ENCODE measurements at places on chromosomes 4 and X. TPM values are rescaled to one million over a fixed set of nuclear protein-coding genes. Genes with fewer than 3 reads are reported as not detected.

DNA sequence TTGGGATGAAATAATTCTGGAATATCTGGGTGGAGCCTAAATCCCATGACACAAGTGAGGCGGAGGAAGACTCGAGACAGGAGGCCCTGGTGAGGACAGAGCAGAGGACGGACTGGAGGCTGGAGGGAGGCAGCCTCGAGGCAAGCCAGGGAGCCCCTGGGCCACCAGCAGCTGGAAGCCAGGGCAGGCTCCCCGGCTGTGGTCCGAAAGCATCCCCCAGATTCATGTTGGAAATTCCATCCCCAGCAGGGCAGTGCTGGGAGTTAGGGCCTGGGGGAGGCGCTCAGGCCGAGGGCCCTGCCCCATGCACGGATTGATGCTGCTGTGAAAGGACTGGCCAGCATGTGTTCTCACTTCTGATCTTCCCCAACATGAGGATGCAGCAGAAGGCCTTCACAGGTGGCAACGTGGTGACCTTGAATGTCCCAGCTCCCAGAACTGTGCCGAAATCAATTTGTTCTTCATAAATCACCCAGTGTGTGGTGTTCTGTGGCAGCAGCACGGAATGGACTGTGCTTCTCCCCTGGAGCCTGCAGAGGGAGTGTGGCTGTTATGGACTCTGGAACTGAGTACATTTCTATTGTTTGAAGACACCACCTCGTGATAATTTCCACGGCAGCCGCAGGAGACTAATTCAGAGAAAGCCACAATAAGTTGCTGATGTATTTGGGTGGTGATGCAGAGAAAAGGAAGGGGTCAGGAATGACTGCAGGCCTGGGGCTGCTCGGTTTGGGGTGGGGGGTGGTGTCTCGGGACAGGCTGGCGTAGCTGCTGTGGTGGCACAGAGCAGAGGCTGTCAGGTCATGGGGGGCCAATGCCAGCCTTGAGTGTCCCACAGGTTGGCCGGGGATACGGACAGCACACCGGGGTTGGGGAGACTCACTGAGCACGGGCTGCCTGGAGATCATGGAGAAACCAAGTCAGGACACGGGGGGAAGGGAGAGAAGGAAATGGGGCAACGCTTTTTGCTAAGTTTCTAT, 56.9 kb downstream of the PCGF3 start:
- DNase-seq, result no peak

DNA sequence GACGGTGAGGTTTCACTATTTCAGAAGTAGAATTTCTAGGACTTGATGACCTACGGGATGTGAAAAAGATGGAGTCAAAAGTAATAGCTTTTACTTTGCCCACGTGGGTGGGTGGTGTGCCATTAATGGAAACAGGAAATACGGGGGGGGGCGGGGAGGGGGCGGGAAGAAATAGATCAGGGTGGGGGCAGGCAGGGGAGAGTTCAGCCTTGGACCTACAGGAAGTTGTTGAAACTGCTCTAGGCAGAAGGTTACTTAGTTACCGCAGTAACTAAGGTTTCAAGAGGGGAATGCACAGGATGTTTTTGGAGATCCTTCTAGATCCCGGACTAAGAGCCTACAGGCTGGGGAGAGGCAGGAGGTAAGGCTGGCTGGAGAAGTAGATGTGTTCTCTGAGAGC, 3.6 kb upstream of the FHL1 start:
- DNase-seq, result no peak

DNA sequence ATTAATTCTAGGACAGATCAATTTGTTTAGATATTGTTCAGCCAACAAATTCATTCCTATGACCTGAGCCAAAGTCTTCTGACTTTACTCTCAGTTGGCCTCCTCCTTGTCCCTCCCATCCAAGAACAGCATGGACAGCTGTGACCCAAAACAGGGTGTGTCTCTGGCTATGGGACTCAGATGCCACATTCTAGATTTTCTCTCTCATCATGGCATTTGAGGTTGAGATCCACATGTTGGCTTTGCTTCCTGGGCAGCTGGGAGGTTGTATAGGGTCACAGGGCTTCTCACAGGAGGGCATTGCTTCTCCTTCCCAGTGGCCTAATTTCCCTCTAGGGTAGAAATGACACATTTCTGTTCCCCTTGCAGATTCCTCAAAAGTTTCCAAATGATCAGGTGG, 22.6 kb upstream of the EGF start:
- DNase-seq, result no peak

- no peak for DNase-seq
Measured at GRCh38 chr4:179268791-179269190, 1826.6 kb upstream of the AGA start.

DNA sequence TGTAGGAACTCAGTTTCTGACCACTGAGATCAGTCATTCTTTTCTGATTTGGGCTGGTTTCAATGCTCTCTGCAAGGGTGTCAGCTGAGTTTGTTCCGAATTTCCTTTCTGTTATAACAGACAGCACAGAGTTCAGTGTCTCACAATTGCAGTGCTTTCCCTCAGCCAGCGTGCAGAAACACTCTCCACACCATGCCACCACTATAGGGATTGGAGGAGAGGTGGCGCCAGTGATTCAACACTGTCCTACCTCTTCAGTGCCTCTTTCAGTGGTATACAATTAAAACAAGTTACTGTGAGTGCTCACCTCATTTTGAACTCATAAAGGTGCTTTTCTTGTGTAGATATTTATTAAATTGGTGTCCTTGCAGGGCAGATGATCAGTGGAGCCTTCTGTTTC, 413.2 kb upstream of the CXorf51B start:
- DNase-seq, result no peak

GRCh38 chr4:10135260-10135659, 18.7 kb upstream of the WDR1 start:
- no peak for DNase-seq

GRCh38 chrX:154093965-154094364, 3.6 kb downstream of the MECP2 start:
- no peak for DNase-seq

- DNase-seq, result no peak
Measured at GRCh38 chr4:31968842-31969241, 1248.7 kb downstream of the PCDH7 start.

- no peak for DNase-seq
Measured at GRCh38 chrX:17030092-17030491, 83.6 kb downstream of the REPS2 start.

GRCh38 chr4:7429069-7429416, 5.7 kb downstream of the PSAPL1 start:
- DNase-seq, result no peak

- DNase-seq, result no peak
Measured at GRCh38 chr4:120824946-120825345, 97.6 kb downstream of the PRDM5 start.

GRCh38 chr4:142128529-142128928, 492.1 kb downstream of the IL15 start:
- DNase-seq, result peak; percentile 33

GRCh38 chr4:81811562-81812293, 340.0 kb upstream of the RASGEF1B start:
- no peak for DNase-seq

- no peak for DNase-seq
Measured at GRCh38 chr4:152917543-152918395, 18.4 kb upstream of the FHDC1 start.

DNA sequence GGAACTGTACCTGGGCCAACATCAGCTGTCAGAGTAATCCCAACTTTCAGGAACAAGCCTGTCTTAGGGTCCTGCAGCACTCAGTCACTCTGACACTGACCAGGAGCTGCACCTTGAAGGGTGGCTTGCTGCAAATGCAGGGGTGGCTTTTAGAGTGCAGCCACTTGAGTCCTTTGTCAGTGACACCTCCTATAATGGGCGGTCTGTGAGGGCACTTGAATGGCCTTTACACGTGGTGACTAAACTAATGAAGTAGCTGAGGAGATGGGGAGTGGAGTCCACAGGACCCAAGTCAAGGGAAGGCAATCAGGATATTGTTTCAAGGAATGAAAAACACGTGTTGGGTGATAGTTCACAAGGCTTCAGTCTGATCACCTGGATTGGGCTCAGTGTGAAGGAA, 11.1 kb upstream of the LNX1 start:
- DNase-seq, result no peak

DNA sequence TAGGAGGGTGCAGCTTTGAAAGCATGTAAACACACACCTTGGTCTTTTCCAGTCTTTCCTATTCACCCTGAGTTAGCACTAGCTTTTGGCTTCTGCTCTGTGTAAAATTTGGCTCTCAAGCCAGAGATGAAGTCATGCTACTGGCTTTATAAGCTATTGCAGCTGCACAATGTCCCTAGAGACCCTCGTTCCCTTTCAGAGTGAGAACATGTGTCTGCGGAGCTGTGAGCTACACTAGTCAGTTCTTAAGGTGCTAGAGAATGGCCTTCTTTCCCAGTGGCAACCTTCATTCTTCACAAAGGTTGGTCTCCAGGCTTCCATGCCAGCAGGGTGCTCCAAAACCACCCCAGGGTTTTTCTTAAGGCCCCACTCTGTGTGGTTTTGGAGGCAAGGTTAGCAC, 199.1 kb downstream of the SPATA18 start:
- DNase-seq, result peak; percentile 68

- DNase-seq, result no peak
Measured at GRCh38 chr4:95537863-95538488, 10.8 kb downstream of the UNC5C start.

GRCh38 chrX:106278951-106279350, 110.8 kb downstream of the PWWP3B start:
- no peak for DNase-seq

DNA sequence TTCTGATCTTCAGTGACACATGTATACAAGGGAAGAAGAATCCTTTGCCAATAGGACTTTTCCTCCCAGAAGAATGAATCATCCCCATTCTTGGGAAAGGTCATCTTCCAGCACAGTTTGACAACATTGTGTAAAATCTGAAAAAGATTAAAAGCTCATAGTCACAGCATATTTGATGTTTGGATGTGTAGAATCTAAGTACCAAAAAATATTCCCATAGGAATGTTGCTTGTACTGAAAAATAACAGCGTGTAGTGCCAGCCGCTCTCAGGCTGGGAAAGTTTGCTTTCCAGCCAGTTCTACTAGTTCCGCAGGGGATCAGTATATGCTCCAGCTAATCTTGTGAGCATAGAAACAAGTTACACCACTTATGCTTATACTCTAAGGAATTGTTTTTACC, 74.7 kb upstream of the IL13RA1 start:
- DNase-seq, result no peak

DNA sequence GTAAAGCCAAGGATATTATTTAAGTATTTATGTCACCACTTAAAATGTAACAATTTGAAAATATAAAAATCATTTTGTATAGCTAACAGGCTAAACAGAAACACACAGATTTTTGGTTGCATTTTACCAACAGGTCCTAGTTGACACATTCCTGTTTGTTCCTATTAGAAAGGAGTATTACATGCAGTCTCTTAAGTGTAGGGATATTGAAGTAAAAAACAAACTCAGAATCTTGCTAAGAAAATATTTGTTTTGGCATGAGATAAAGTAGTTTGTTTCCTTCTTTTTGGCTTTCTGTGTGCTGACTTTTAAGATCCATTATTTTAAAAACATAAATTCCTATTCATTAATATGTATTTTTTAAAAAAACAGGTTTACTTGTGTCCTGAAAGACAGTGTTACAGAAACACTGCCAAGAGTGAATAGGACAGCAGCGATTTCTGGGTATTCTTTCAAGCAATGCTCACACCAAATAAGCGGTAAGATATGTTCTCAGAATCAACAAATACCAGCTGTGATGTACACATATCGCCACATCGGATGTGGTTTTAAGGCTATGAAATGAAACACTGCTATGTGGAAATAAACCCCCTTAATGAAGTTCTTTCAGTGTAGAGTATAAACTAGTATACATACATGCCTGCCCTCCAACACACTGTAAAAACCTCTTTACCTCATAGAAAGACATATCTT, 6.9 kb downstream of the F11 start:
- DNase-seq, result no peak

- DNase-seq, result no peak
Measured at GRCh38 chr4:150999086-150999485, 16.0 kb downstream of the LRBA start.

DNA sequence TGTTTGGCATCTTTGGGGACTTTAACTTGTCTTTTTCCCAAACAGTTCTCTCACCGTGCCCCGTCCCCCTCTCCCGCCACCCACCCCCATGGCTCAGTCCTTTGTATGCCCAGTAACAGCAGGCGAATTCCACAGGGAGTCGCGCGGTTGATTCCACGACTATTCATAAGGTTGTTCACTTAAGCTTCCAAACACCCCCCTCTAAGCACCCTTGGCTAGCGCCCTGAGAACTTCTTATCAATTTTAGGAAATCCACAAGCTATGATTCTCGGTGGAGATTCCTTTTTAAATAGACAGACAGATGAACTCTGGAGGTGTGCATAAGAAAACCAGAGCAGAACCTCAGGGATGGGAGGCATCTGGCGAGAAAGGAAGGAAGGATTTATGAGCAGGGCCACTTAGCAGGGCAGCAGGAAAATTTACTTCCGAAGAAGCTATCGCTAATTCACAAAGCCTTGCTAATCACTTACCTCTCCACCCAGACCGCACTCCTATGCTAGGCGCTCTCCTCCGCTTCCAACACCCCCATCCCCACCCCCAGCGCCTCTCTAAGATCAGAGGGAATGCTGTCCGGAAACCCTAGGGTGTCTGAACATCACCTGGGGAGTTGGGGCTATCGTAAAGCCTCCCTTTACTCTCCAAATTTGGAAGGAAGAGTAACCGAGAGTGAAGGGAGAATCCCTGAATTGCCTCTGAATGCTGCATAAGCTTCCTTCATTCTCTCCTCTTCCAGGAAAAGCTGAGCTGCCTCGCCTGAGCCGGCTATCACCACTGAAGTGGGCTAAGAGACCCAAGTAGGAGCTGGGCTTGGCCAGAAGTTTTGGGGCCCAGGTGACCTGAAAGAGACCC, 1.7 kb downstream of the UNC5C start:
- peak; percentile 53 for DNase-seq

GRCh38 chr4:164894702-164895101, 17.7 kb downstream of the APELA start:
- DNase-seq, result no peak

DNA sequence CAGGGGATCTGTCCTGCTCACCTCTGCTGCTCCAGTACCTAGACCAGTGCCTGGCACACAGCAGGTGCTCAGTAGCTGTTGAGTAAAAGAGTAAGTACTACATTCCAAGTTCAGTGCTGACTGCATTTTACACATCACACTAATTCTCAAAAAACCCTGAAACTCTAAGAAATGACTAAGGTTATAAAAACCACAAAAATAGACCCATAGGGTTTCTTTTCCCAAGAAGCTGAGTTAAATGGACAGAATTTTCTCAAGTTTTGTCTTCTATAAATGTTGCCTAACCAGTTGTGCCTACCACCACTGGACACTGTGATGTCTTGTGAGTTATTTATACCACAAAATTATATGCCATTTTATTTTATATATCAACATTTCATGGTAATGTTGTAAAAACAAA, 78.9 kb upstream of the RXFP1 start:
- DNase-seq, result no peak

Gene ZCCHC18
- total RNA-seq, result 6.2 TPM

Gene NLGN3
- 7.6 TPM for total RNA-seq

Gene DUSP21
- 6.0 TPM for total RNA-seq

Gene ATP2B3
- total RNA-seq, result 1.2 TPM

Gene RS1
- not detected for total RNA-seq

Gene CHRNA9
- 0.16 TPM for total RNA-seq

Gene TRAPPC11
- 65.2 TPM for total RNA-seq

Gene SCFD2
- 21.3 TPM for total RNA-seq

Gene PFKFB1
- total RNA-seq, result 1.4 TPM

Gene F8A1
- 6.9 TPM for total RNA-seq

Gene OSTC
- total RNA-seq, result 48.9 TPM

Gene GIMD1
- not detected for total RNA-seq

Gene RASGEF1B
- 13.0 TPM for total RNA-seq

Gene FGFR3
- 93.7 TPM for total RNA-seq

Gene PDE6B
- 5.9 TPM for total RNA-seq

All from testis (tissue), 5 donors.